ENCODE measurements at places on chromosomes 1 and 21.

DNA sequence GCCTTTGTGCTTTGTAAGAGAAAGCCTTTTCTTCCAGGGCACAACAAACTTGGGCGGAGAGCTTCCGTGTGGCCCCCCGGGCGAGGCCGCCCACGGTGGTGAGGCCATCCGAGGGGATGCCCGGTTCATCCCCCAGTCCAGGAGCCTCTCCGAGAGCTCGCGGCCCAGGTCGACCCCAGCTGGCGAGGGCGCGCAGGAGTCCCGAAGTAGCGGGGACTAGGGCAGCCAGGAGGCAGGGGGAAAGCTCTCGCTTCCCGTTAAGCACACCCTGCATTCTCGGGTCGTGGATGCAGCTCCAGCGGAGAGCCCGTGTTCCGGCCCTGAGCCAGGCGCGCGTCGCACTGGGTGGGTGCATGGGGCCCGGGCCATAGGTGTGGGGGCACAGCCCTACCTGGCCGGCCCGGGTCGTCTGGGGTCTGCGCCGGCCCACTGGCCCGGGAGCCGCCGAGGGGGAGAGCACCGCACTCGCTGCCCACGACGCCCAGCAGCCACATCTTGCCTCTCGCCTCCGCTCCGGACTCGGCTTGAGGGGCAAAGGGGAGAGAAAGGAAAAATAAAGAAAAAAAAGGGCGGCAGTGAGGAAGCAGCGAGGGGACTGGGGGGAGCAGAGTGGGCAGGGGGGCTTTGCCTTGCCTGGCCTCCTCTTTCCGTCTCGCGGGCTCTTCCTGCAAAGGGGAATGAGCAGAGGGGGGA is 1.8 kb downstream of the RNF220 start:
- DNase-seq = no peak

GRCh38 chr1:63073309-63074306 is 248.8 kb upstream of the FOXD3 start:
- DNase-seq = no peak

DNA sequence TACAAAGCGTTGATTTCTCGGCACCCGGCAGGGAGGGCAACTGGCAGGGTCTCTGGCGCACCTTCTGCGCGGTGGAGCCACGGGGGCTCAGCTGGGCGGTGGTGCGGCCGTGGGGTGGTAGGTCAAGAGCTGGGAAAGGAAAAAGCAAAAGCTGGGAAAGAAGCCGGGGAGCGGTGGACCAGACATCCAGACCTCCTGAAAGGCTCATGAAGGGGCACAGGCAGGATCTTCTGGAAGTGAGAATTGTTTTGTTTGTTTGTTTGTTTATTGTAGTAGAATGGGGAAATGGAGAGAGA is 7.2 kb upstream of the RNU1-1 start:
- DNase-seq = no peak

GRCh38 chr21:28598214-28598613 is 394.5 kb downstream of the LTN1 start:
- DNase-seq = no peak

DNA sequence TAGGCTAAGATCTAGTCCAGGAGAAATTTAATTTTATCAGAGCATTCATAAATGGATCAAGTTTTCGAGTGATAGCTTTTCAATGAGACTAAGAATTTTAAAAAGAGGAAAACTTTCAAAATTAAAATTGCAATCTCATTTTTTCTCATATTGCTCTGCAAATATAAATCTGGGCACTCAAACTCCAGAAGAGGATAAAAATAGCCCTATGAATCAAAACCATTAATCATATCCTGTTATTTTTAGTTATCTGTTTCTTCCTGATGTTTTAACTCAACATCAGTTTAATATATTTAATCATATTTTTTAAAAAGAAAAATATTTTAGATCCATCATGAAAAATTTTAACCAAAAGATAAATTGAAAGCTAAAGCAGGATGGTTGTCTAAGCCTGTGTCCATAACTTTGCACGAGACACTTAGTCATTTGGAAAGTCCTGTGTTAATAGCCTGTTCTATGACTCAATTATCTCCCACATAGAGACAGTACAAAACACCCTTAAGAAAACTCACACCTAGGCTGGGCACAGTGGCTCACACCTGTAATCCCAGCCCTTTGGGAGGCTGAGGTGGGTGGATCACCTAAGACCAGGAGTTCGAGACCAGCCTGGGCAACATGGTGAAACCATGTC is 17.1 kb upstream of the PRRC2C start:
- DNase-seq = no peak

GRCh38 chr1:181345146-181345545 is 138.2 kb upstream of the CACNA1E start:
- DNase-seq = no peak

- no peak for DNase-seq
Observed at GRCh38 chr1:229986737-229987337, 80.2 kb upstream of the GALNT2 start.

DNA sequence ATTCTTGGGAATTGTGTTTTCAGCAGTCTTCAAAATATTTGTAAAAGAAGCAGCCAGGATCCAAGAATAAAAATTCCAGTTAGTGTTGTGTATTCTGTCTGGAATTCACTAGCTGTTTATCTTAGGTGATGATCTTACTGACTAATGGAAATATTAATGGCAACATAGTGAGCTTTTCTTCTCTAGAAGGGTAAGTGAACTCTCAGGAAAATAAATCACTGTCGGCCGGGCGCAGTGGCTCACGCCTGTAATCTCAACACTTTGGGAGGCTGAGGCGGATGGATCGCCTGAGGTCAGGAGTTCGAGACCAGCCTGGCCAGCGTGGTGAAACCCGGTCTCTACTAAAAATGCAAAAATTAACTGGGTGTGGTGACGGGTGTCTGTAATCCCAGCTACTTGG is 87.4 kb upstream of the KIF1B start:
- DNase-seq = no peak
